ENCODE measurements at places on chromosomes 7 and 10.

GRCh38 chr7:85749696-85750453, 563.0 kb upstream of the SEMA3D start:
- no peak for DNase-seq

DNA sequence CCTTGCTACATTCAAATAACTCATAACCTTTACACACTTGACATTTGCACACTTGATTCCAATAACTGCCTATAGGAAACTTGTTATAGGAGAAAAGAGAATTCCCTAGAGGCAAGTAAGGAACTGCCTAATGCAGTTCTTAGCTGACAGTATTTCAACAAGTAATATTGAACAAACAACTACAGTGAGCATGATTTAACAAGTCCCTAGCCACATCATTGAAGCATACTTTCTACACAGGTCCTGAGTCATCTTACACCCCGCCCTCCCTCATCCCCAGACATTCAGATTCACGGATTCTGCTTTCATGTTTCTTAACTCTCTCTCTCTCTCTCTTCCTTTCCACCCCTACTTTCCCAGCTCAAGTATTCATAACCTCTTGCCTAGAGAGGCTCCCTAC, 153.5 kb downstream of the LSM5 start:
- DNase-seq: no peak

DNA sequence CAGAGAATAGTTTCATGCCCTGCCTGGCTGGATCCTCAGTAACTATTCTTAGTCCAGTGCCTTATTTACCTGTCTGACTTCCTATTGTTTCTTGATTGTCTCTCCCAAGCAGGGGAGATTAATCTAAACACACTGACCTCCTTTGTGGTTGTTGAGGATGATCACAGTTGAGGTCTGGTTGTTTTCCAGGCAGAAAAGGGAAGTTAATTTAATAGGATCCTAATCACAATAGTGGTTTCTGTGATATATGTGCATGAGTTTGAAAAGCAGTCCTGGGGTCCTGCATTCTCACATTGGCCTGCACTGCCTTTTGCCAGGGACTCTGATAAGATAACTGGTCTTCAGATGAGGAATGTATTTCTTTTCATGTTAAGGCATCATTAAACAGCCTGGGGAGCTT, 130.1 kb downstream of the SND1 start:
- no peak for DNase-seq

DNA sequence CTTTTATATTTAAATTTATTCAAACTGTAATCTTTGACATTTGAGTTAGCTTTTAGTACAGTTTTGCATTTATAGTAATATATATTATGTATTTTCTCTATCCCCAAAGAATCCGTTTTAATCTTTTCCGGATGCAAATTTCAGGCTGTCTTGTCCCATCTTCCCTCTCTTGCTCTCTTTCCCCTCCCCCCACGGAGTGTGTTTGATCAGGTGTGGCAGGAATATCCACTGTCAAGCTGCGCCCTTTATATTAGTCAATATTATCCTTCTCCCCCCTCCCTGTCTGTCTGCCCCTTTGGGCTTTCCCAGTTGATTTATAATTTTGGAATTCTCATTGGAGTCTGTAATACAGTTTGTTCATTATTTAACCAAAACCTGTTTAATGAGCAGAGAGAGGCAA, 19.0 kb downstream of the GBF1 start:
- no peak for DNase-seq

- no peak for DNase-seq
Observed at GRCh38 chr7:41886262-41886900, 183.5 kb upstream of the INHBA start.

DNA sequence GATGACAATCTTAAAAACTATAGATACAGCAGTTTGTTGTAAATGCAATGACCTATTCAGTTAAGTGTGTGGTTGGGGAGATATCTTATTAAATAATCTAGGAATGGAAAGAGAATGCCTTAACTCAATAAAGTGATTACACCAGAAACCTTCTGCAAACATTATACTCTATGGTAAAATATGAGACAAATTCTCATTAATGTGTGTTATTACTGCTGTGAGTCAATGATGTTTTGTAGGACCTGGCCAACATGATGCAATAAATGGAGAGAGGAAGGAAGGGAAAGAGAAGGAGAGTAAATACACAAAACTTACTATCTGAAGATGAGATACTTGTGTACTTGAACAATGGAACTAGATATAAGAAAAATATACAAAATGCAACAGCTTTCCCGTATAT, 25.1 kb downstream of the MKX start:
- no peak for DNase-seq

GRCh38 chr10:55163388-55163979, 362.5 kb upstream of the PCDH15 start:
- DNase-seq: no peak

DNA sequence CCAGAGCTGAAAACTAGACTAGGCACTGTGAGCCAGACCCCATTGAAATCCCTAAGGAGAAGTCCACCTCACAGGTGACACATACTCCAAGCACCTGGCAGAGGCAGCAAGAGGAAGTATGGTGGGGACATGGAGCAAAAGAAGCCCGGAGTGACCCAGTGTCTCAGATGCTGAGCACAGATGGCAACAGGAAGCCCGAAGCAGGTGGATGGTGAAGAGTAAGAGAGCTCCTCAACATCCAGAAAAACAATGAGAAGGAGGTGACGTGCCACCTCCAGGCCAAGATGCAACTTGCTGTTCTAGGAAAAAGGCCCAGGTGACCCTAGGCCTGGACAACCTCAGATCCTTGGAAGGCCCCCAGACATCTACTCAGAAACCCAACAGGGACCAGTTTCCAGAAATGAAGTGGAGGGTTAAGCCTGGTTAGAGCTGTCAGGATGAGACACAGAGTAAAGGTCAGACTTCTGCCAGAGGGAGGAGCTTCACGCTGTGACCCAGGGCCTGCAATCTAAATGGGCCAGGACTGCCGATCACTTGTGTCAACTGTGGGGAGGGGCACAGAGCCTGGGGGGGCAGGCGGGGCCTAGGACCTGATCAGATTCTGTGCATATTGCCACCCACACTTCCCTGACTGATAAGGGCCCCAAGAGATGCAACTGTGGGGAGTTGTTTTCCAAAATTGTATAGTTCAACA, 2.4 kb upstream of the COBL start:
- DNase-seq: no peak

DNA sequence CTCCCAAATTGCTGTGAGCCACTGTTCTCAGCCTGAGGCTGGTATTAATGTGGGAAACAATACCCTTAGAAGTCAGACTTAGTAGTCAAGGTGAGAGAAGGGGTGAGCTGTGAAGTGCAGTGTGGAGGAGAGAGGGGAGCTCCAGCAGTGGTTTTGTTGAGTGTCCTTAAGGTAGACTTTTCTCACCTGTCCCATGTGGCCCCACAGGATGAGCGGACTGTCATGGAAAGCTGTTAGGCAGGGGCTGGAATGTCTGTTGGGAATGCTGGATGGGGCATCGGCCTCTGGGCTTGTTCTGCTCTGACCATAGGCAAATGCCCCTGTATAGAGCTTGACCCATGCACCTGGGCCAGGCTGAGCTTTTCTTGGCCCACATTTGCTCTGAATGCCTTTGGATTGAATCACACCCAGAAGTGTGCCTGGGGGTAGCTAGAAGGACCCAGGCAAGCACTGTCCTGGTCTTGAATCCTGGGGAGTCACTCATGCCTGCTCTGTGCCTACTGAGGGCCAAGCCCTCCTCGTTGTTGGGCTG, 36.3 kb upstream of the SH2D4B start:
- no peak for DNase-seq

- DNase-seq: no peak
Observed at GRCh38 chr7:80054356-80054755, 80.3 kb upstream of the GNAI1 start.

- no peak for DNase-seq
Observed at GRCh38 chr7:29328811-29329210, 134.2 kb downstream of the CHN2 start.

GRCh38 chr7:2640846-2641316, 9.1 kb downstream of the TTYH3 start:
- DNase-seq: no peak

DNA sequence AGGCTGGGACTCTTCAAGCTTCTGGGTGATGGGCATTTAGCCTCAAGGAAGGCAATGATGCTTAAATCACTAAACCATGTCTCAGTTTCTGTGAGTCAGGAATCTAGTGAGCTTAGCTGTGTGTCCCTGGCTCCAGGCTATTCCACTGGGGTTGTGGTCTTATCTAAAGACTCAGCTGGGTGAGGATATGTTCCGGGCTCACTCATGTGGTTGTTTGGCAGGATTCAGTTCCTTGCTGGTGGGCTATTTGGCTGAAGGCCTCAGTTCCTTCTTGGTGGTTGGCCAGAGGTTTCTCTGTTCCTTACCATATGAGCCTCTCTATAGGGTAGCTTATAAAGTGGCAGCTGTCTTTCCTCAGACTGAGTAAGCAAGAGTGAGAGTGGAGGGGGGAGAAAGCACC, 12.0 kb downstream of the EVX1 start:
- DNase-seq: no peak

DNA sequence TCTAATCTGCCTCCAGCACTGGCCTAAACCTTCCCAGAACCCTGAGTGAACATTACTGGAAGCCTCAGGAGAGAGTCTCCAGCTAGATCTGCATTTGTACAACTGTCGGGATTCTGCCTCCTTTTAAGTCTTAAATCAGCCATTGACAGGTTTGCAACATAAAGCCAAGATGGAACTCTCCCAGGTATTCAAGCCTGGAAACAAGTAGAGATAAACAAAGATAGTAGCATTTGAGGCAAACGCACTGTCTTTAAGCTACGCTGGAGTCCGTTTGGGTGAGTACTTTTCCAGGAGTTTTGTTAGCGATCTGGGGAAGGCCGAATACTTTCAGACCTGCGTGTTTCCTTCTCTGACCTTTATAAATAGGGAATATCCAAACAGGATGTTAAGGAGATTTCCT, 317.2 kb upstream of the FZD8 start:
- DNase-seq: no peak

- DNase-seq: no peak
Observed at GRCh38 chr7:134954197-134955082, 31.9 kb upstream of the AGBL3 start.

DNA sequence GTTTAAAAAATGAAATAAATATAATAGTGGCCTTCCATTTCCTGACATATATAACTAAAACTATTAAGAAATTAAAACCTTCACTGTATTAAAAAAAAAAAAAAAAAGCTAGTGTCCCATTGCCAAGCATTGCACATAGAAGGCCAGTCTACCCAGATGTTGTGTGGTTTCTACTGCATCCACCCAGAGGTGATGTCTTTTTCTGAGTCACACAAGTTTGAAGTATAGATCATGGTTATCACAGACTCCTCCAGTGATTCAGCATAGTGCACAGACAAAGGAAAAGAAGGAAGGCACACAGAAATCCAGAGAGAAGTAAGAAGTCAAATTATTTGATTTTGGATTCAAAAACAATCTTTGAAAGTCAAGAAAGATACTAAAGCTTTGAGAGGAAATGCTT, 429.0 kb downstream of the ETV1 start:
- no peak for DNase-seq

- no peak for DNase-seq
Observed at GRCh38 chr7:28121496-28121895, 59.1 kb downstream of the JAZF1 start.

- no peak for DNase-seq
Observed at GRCh38 chr10:22702348-22702747, 12.0 kb downstream of the PIP4K2A start.

GRCh38 chr7:79458796-79459195, 5.3 kb upstream of the MAGI2 start:
- no peak for DNase-seq

DNA sequence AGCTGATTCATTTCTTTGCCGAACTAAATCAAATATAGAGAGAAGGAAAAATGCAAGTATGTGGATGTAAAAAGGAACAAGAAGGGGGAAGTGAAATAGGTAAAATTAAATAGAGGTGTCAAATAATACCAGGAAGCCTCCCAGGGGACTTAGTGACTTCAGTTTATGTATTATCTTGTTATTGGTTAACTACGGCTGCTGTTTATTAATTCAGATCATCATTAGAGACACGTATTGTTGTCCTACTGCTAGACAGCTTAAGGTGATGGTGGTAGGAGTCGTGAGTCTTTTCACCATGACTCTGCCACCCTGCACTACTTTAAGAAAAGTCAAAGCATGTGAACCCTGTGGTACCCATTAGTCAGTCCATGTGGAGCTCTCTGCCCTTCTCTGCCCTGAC, 289.1 kb downstream of the PRKG1 start:
- DNase-seq: no peak

DNA sequence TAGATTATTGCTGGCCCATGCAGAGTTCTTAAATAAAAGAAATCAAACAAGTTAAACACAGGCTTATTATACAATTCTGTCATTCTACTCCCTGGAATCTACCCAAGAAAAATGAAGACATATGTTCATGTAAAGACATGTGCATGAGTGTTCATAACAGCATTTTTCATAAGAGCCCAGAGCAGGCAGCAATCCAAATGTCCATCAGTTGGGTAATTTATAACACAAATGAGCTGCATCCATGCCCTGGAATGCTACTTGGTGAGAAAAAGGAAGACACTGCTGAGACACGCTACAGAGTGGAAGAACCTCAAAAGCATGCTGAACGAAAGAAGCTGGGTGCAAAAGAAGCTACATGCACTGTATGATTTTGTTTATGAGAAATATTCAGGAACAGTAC, 342.6 kb downstream of the TCERG1L start:
- no peak for DNase-seq

GRCh38 chr7:133230591-133231194, 22.2 kb upstream of the EXOC4 start:
- peak; percentile 60 for DNase-seq

GRCh38 chr7:131061158-131061557, 266.5 kb upstream of the MKLN1 start:
- no peak for DNase-seq

GRCh38 chr7:16491148-16491547, 25.6 kb upstream of the SOSTDC1 start:
- no peak for DNase-seq

DNA sequence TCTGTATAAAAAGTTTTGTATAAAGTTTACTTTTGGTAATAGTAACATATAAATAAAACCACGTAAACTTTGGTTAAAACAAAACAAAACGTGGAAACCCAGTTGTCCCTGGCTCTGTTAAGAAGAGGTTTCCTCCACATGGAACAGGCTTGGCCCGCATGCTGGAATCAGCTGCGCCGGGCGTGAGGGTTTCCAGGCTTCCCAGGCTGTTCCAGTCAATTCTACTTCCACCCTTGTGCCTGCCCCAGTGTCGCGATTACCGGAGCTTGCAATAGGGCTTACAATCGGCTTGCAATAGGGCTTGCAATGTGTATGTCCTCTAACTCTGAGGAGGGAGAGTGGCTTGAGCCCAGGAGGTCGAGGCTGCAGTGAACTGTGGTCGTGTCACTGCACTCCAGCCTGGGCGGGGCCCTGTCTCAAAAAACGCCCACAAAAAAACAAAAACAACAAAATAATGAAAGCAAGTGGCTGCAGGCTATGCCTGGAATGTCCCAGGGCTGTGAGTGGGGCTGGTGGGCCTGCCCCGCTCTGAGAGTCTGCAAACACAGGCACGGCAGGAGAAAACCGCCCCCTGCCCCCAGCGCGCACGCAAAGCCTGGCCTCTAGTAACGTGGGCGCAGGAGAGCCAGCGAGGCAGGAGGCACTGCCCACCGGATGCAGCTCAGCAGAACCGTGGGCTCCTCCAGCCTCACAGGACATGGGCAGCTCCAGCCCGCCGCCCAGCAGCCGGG, 16.3 kb downstream of the CYP2W1 start:
- DNase-seq: no peak

- no peak for DNase-seq
Observed at GRCh38 chr7:131183072-131183471, 144.6 kb upstream of the MKLN1 start.
